ENCODE measurements at places on chromosomes 13 and 19.

DNA sequence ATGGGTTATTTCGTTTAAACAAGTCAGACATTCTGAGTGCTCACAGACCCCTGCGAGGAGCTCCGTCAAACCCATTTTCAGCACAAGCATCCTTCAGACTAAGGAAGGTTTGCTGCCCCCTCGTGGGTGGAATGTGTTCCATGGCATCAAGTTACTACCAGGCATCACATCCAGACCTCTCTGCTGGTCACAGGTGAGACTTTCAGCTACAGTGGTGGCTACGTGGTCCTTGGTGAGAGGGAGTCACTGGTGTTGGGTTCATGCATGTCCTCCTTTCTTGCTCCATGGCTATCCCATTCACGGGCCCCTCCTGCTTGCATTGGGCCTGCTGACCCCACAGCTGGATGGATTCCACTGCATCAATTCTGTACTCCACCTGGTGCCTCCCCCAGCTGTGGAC, 9.1 kb upstream of the LILRB5 start:
- DNase-seq = peak; percentile 76

- no peak for DNase-seq
These were observed 76.6 kb upstream of the SPATA13 start for GRCh38 chr13:24083722-24084421.

DNA sequence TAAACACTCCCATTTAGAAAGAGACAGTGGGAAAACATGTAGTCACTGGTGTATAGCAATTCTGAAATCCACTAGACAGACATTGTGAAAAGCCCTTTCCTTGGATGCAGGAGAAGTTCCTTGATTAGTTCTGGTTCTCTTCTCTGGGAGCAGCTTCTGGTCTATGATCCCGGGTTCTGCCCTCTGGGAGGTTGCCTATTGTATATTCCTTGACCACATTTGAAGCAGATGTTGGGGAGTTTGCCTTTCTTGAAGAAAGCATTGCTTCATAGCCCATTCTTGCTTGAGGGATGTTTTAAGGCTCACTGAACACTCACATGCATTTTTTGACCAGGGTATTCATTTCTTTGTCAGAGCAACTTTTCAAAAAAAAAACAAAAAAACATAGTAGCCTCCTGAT, 211.9 kb downstream of the NDFIP2 start:
- DNase-seq = no peak

DNA sequence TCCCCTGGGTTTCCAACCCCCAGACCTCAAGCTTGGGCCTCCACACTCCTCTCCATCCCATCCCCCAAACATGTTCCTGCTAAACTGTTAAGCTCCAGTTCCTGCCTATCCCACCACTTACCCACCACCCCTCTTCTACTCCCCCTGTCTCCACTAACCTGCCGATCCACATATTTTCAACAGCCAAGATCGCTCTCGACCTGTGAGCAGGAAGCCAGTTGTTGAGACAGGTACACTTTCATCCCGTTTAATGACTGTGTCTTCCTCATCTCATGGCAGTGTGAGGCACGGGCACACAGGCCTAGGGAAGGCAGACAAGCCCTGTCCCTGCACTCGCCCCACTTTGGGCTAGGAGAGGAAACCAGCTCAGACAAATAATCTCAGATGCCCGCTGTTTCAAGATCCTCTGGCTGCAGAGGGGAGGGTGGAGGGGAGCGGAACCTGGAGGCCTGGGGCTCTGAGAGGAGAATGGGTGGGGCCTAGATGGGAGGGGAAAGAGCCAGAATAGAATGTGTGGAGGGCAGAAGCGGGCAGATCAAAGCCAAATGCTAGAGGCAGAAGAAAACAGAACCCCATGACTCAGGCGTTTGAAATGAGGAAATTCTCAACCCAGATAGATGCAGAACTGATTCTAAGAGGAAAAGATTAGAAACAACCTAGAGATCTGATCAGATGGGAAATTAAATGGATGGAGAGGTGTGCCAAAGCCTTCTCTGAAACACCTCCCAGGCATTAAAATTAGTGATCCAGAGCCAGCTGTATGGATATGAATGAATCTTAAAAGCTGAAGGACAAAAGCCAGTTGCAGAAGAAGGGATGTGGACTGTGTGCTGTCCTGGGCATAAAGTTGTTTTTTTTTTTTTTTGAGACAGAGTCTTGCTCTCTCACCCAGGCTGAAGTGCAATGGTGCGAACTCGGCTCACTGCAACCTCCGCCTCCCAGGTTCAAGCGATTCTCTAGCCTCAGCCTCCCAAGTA, 16.9 kb upstream of the CYP2S1 start:
- peak; percentile 87 for DNase-seq

DNA sequence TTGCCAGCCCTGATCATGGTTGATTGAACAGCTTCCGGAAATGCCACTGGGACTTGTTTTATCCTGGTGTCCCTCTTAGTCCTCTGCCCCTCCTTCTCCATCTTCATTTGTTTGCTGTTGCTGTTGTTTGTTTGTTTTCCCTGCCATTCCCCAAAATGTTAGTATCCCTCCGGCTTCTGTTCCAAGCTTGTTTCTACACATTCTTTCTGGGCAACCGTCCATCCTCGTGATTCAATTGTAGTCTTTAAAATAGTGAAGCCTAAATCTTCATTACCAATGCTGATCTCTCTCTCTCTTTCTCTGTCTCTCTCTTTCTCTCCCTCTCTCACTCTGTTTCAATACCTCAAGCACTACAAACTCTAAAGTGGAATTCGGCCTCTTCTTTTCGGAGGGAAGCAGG, 649.3 kb upstream of the ARGLU1 start:
- DNase-seq = no peak
